Cerebellum (tissue), 4 donors: ENCODE measurements at places on chromosomes 12 and 14.

- DNase-seq: no peak
These were observed 46.6 kb upstream of the TMEM233 start for GRCh38 chr12:119547001-119547400.

- DNase-seq: peak; percentile 9
These were observed 185.8 kb downstream of the EGLN3 start for GRCh38 chr14:33764876-33765650.

DNA sequence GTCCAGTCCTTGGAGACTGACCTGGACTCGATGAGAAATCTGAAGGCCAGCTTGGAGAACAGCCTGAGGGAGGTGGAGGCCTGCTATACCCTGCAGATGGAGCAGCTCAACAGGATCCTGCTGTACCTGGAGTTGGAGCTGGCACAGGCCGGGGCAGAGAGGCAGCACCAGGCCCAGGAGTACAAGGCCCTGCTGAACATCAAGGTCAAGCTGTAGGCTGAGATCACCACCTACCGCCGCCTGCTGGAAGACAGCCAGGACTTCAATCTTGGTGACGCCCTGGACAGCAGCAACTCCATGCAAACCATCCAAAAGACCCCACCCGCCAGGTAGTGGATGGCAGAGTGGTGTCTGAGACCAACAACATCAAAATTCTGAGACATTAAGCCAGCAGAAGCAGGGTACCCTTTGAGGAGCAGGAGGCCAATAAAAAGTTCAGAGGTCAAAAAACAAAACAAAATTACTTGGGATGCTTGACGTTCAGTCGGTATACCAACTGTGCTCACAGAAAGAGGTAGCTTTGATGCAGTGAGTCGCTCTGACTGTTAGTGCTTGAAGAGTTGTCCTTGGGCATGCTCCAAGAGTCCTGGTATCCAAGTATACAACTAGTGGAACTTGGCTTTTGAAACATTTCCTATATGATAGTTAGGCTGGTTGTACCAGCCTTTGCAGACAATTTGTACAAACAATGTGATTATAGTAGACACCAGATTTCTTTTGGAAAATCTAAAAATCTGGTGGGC, 4.8 kb downstream of the MED6 start:
- no peak for DNase-seq

- no peak for DNase-seq
These were observed 37.1 kb downstream of the USP15 start for GRCh38 chr12:62297321-62297720.

DNA sequence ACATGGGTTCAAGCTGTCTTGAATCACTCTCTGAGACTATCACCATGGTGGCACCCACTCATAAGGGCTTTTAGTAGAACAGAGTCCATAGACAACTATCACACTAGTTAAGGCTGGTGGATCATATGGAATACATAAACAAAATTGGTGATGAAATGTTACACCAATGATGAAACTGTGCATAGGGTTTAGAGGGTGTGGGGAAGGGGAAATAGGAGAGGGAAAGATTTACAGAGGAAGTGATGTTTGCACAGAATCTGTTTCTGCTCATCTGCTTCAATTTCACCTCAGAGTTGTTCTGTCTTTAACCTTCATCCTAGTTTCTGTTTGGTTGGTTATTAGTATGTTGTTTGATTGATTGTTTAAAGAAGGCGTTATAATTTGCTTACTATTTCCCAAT, 2.4 kb upstream of the RXYLT1 start:
- DNase-seq: no peak
